ENCODE measurements at places on chromosomes 3 and 15.

DNA sequence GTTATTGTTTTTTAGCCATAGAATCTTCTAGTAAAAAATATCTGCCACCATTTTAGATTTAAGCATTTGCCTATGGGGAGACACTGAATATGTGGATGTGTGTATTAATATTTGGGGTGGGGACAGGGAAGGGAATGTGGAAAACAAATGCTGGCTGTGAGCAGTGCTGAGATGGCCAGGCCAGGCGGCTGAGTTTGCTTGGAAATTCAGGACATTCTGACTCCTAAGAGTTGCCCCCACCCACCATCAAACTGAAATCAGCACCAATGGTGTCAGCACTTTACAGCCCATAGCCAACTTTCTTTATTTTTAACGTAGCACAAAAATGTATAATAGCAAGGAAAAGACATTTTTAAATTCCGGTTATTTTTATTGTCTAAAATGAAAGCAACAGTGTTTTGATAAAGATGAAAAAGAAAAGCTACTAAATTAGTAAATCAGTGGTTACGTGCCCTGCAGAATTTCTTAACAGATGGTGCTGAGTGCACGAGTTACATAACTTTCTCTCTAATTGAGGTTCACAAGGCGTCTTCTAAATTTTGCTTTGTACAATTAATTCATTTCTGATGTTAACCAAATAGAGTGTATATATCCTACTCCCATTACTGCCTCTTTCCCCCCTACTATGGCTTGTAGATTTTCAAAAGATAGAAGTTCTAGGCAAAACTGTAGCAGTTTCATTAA, 34.0 kb downstream of the B3GALNT1 start:
- DNase-seq: no peak

DNA sequence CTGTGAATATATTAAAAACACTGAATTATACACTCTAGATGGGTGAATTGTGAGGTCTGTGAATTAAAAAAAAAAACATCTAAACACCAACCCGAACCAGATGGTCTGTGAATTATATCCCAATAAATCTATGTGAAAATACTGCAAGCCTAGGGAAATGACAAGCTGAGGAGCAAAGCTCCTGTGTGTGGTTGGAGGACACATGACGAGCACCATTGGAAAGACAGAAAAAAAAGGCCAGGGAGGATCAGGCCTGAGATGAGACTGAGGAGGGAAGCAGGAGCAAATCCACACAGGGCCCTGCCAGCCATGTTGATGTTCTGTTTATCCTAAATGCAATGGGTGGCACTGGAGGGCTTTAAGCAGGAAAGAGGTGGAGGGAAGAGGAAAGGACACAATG, 200.0 kb downstream of the RORA start:
- DNase-seq: no peak

DNA sequence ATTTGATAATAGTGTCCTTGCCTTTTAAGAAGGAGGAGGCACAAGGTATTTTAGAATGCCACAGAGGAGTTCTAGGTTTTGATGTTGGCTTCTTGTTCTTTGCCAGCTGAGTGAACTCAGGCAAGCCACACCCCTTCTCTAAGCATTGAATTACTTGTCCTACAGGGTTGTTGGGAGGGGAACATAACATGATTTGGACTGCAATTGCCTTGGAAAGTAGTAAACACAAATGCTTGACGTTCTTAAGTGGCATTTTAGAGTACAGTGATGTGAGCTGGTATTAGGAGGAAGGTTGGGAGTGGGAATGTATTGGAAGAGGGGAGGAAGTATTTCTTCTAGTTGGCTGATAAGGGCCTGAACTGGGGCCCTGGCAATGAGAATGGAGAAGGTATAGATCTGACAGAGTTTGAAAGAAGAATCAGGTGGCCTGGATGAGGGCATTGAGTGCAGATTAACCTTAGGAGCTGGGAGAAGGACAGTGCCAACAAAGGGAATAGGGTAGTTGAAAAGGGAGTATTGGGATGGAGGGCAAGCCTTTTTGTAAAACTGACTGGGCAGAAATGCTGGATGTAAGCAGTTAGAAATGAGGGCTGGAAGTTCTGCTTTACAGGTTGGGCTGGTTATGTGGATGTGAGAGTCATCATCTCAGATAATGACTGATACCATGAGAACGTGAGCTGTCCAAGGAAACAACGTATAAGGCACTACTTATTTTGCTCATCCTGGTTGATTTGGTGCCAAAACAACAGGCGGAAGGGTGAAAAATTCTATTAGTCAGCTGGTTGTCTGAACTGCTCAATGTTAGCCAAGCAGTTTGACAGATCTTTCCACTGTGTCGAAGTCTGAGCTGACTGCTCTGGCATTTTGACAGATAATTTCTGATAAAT, 16.7 kb downstream of the KAT2B start:
- peak; percentile 66 for DNase-seq

DNA sequence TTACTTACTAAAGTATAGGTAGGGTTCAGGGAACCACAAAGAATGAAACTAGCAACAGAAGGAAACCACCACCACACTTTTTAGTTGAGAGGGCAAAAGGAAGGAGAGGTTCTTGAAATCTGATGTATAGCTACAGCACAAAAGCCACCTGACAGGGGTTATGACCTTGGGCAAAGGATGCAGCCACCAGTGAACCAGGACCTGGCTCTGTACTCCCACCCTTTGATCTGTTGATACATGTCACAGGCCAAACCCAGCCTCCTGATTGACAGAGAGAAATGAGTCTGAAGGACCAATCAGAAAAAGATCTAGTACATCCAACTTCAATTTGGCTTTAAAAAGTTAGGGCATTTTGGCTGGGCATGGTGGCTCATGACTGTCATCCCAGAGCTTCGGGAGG, 20.0 kb upstream of the BLM start:
- DNase-seq: no peak

DNA sequence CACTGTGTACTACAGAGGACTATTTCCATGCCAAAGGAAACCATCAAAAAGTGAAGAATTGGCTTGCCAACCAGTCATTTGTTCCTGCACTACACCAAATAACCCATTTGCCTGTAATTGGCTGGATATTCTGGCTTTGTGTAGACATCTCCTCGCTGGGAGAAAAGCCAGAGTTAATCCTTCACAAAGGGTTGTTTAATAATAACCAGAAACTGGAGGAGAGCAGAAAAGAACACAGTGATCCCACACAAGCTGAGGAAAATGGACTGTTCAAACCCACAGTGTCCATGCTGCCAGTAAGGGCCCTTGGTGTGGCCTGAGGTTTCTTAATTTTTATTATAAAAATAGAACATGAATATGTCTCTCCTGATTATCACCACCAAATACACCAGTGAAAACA, 294.0 kb downstream of the RORA start:
- no peak for DNase-seq

GRCh38 chr15:80925597-80926059, 64.0 kb downstream of the MESD start:
- no peak for DNase-seq

DNA sequence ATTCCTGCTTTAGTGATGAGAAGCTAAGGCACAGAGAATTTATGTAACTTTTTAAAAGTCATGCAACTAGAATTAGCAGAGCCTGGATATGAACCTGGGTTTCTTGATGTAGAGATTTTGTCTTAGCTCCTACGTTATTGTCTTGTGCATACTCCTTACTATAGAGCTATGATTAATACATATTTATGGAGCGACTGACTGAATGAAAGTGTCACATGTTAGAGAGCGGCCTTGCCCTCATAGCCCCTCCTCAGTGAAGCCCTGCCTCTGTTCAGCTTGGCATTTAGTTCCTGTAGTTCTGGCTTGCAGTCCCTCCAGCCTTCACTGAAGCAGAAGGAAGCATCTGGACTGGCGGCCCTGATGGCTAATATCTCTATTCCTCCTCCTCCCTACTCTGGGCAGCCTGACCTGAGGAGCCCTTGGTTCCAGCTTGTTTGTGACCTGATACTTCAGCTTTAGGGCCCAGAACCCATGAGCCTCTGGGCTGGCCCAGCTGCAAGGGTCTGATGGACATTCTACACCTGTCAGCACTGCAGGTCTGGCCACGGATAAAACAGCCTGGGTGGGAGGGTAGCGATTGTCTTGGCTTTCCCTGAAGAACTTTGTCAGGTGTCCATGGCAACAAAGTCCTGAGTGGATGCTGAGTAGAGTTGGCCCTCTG, 13.4 kb upstream of the AGBL1 start:
- DNase-seq: no peak

DNA sequence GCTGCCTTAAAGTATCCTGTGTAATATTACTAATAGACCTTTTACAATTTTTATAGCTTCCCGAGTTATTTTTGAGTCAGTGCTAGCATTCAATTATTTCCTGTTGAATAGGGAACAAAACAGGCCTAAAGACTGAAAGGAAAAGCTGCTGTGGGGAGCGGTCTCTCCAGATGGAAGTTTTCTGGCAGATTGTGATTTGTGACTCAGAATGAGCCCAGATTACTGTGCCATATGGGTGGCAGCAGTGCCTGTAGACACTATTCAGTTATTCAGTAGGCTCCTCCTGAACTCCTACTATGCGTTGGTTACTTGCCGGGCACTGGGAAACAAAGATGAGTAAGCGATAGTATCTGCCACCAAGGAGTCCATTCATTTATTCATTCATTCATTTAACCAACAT, 211.8 kb downstream of the CHST2 start:
- peak; percentile 61 for DNase-seq

DNA sequence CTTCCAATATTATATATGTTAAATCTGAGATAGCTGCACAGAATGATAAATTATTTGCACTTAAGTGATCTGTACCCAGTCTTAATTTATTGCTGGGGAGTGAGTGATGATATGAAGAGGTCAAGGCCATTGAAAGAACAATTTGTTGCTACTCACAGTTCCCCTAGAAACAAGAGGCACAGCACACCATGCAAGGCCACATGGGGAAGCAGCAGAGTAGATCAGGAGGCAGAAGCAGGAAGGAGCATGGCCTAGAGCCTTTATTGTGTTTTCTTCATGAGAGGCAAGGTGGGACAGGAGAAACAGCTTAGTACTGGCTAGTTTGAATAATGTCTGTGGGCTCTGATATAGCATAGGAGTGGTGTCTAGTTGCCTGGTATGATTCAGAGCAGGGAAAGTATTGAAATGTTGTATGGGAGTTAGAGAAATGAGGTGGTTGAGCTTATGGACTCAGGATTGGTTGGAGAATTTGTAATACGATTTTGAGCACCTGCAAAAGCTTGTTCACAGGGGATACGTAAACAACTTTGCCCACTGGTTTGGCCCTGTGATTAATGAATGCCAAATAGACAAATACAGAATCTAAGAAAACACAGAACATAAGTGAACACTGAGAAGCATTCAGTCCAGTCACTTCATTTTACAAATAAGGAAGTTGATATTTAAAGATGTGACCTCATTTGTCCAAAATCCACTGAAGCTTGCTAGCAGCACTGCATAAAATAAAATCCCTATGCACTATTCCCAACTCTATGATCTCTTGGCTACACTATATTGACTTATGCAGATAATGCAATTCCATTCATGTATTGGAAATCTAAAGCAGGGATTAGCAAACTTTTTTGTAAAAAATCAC, 71.7 kb downstream of the TMCO5A start:
- no peak for DNase-seq

GRCh38 chr3:170307671-170308405, 49.7 kb upstream of the SKIL start:
- no peak for DNase-seq

DNA sequence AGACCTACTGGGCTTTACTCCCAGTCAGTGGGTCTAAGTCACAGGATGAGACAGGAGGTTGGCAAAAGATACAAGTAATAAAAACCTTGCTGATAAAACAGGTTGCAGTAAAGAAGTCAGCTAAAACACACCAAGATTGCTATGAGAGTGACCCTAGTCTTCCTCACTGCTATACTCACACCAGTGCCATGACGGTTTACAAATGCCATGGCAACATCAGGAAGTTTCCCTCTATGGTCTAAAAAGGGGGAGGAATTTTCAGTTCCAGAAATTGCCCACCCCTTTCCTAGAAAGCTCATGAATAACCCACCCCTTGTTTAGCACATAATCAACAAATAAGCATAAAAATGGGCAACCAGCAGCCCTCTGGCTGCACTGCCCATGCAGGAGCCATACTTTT, 966.7 kb upstream of the ROBO1 start:
- DNase-seq: peak; percentile 48

DNA sequence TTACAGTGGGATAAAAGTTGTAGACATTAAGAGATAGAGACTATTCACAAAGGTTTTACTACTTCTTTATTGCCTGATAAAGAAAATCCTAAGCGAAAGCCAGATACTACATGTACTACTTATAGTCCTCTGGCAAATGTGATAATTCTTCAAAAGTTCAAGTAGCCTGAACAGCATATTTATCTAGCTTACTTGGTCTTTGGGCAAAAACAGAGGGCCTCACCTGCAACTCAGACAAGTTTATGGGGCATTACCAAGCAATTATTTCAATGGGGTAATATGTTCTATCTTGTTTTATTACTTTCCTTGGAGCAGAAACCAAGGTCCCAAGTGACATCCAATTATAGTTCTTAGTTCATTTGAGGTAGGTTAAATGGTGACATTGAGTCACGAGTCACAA, 390.1 kb upstream of the ARHGEF26 start:
- no peak for DNase-seq

- DNase-seq: no peak
These were observed 118.8 kb downstream of the SRGAP3 start for GRCh38 chr3:9130345-9131305.

DNA sequence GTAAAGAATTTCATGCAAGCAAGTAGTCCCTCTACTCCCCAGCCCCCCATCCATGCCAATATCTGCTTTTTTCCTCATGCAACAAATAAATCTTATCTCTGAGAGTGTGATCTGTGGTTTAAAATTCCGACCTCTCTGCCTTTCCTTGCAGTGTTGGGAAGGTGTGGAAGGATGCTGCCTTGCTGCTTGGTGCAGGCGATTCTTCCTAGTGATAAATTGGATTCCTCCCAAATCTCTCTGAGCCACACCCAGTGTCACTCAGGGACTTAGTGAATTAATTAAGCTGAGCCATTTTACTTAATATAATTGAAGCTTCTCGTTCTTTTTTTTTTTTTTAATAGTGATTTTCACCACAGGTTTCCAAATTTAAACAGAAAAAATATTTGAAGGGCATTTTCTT, 3.4 kb downstream of the GAP43 start:
- no peak for DNase-seq

GRCh38 chr15:35998663-35999602, 453.0 kb upstream of the DPH6 start:
- no peak for DNase-seq

- DNase-seq: no peak
These were observed 87.1 kb downstream of the DIPK2A start for GRCh38 chr3:144058713-144059112.

DNA sequence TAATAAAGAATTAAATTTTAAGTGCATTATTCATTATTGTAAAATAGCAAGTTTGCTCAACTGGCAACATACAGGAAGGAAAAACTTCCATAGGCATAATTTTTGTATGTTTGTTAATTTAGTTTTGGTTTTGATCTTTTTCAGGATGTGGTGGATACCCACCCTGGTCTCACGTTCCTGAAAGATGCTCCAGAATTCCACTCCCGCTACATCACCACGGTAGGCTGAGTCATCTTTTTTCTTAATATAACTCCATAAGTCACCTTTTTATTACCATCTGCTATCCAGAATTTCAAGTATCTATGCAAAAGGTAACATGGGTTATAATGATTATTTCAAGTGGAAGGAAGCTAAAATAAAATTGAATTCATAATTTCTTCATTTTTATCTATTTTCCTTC, 104.8 kb downstream of the PPP2R3A start:
- no peak for DNase-seq

Data from pulmonary artery endothelial cell (primary cell).